GM13977 (cell line): ENCODE measurements at places on chromosomes 5 and 9.
A peak's percentile ranks its signal among the peaks of the same experiment; 100 is the strongest.

- no peak for DNase-seq
Measured at GRCh38 chr5:172015346-172015745, 8.9 kb upstream of the FBXW11 start.

- no peak for DNase-seq
Measured at GRCh38 chr9:109278848-109279247, 42.0 kb downstream of the EPB41L4B start.

- no peak for DNase-seq
Measured at GRCh38 chr5:78268356-78268755, 26.1 kb downstream of the AP3B1 start.

DNA sequence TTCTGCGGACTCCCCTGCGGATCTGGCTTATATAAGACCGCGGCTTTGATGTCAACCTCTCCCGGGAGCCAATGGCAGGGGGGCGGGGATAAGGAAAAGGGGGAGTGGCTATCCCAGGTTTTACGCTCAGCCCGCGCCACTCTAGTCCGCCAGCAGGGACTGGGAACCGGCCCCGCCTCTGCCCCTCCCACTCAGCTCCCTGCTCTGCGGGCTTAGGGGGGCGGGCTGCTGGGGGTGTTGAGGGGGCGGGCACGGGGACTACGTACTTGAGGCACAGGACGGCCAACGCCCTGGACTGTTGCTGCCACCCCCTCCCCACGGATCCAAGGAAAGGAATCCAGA, at the start of gene HAND1:
Gene HAND1 (minus strand): TSS at position 4 of the 342 bp plus-strand sequence. CDS start 219 bp downstream, outside the sequence.
- DNase-seq: no peak

- peak; percentile 74 for DNase-seq
Measured at GRCh38 chr9:35728041-35728971, 3.7 kb downstream of the TLN1 start.

GRCh38 chr9:137095664-137096517, 9.1 kb downstream of the MAN1B1 start:
- DNase-seq: peak; percentile 86

DNA sequence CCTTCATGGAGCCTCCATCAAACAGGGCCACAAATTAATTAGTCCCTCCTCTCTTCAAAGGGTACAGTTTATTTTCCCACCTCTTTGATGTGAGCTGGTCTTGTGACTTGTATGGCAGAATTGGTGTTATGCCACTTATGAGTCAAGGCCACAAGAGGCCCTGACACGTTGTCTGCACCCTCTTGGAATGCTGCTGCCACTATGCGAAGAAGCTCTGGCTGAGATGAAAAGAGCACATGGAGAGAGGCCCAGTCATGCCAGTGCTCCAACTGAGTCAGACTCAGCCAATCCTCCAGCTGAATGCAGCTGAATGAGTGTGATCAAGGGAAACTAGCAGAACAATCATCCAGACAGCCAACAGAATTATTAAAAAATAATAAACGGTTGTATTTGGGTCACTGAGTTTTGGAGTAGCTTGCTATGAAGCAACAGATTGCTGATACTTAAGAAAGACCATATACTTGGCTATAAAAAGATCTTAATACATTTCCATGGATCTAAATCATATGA, 128.3 kb downstream of the MARCHF11 start:
- DNase-seq: no peak

GRCh38 chr5:44321144-44321725, 68.0 kb downstream of the FGF10 start:
- DNase-seq: no peak

DNA sequence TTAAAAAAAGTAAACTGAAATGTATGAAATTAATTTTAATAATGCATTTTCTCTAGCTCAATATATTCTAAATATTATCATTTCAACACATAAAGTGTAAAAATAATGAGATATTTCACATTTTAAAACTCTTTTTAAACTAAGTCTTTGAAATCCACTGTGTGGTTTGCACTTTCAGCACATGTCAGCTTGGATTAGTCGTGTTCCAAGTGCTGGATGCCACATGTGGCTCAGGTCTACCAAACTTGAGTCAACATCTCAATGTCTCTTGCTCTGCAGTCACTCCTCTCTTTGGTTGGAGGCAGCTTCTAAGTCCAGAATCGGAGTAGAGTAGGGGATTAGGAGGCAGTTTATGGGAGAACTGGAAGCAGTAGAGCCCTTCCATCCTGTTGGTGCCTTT, 173.7 kb upstream of the ANKRD55 start:
- DNase-seq: no peak

DNA sequence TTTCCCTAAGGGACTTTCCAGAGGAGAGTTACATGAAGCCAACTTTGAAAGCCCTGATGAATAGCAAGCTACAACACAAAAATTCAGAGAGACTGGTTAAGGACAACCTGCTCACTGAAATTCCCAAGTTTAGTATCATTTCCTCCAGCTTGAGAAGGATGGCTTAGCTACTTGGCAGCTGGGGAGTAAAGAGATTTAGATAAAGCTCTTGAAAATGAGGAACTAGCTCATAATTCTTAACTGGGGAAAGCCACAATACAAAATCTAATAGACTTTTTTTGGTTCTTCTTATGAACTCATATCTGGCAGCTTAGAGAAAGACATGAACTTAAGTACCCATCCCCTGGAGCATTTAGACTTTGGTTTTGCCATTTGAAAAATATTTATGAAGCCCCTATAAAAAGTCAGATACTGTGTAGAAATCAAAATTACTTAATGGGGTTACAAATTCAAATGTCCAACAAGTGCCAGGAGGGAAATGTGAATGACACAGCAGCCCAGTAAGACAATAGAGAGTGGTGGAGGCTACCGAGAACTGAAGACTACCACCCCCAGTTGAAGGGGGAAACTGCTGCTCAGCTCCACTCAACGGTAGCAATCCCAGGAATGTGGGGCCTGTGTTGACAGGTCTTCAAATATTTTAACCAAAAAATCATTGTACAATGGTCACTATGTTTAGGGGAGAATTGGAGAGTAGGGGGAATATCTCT, 79.4 kb upstream of the ADRB2 start:
- DNase-seq: peak; percentile 10

GRCh38 chr9:116149844-116150243, 3.7 kb upstream of the PAPPA start:
- DNase-seq: peak; percentile 48

- no peak for DNase-seq
Measured at GRCh38 chr9:26863074-26863473, 29.5 kb downstream of the CAAP1 start.

GRCh38 chr9:92598382-92598781, 62.6 kb upstream of the ECM2 start:
- DNase-seq: no peak

- DNase-seq: no peak
Measured at GRCh38 chr5:3187771-3188425, 407.7 kb upstream of the IRX1 start.

DNA sequence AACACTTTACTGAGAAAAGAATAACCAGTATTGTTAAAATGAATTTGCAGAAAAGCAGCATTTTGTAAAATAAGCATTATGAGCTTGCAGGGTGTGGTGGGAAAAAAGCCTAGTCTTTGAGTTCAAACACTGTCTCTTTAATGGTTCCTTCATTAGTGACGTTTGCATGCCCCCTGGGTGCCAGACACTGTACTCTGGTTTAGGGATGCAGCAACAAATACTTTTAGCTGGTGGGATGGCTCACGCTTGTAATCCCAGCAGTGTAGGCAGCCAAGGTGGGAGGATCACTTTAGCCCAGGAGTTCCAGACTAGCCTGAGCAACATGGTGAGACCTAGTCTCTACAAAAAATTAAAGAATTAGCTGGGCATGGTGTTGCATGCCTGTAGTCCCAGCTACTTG, 62.3 kb downstream of the MAST4 start:
- DNase-seq: no peak

GRCh38 chr9:96192710-96193109, 109.3 kb downstream of the HSD17B3 start:
- DNase-seq: no peak

- DNase-seq: no peak
Measured at GRCh38 chr5:58925627-58926540, 343.0 kb downstream of the RAB3C start.

GRCh38 chr5:80559244-80559643, 10.8 kb downstream of the ANKRD34B start:
- DNase-seq: no peak

GRCh38 chr9:131872006-131872405, 132.1 kb upstream of the RAPGEF1 start:
- no peak for DNase-seq

DNA sequence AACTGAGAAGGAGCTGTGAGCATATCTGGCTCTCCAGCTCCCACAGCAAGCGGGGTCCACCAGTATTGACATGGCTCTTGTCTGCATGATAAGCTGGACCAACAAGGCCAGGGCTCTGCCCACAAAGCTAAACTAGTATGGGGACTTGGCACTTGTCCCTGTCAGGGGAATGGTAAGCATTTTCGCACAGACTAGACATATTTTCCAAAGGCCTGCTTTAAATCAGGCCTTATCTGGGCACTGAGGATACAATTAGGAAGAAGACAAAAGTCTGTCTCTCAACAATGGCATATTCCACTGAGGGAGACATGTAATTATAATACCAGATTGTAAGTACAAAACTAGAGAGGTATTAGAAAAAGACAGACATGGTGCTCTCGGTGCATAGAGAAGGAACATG, 32.1 kb downstream of the CSF2 start:
- DNase-seq: no peak

DNA sequence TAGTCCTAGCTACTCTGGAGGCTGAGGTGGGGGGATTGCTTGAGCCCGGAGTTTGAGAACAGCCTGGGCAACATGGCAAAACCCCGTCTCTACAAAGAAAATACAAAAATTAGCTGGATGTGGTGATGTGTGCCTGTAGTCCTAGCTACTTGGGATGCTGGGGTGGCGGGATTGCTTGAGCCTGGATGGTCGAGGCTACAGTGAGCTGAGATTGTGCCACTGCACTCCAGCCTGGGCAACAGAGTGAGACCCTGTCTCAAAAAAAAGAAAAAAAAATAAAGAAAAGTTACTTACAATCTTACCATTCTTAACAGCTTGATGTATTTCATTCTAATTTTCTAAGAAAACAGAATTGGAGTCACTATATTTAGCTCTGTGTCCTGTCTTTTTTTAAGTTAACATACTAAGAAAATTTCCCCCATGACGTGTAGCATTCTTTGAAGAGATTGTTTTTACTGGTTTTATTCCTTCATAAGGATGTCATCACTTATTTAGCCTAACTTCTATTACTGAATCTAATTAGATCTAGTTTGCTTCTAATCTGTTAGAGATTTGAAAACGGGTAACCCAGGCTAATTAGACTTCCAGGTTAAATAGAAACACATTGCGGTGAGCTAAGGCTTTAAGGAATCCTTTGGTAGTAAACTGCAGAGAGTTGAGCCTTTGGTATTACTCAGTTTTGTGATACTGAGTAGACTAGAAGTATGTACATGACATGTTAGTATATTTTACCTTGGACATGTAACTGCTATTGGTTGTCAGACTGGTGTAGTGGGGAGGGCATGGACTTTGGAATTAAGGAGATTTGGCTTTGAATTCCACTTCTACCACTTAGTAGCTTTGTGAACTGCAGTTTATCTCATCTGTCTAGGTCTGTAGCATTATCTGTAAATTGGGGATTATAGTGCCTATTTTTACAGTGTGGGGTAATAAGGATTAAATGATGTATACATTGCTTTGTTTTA, 24.0 kb downstream of the HSPA4 start:
- no peak for DNase-seq

GRCh38 chr9:88972401-88972800, 18.9 kb upstream of the S1PR3 start:
- no peak for DNase-seq

- no peak for DNase-seq
Measured at GRCh38 chr5:5572010-5572865, 149.8 kb downstream of the ICE1 start.

DNA sequence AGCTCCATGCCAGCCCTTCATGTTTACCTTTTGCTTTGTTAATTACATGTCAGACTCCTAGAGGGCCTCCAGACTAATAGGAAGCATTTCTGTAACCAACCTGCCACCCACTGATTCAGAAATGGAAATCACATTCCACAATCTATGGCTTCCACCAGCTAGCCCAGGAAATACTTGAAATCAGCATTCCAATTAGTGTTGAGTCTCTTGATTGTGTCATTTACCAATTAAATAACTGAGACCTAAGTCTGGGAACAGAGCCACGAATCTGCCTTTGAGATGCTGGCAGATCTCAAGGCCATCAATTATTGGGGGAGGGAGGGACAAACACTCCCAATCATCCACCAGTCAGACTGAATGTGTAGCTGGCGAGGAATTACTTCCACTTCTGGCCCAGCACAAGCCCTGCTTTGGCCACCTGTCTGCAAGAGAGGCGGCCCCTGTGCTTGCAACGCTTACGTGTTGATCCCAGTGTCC, 27.4 kb upstream of the SAP30L start:
- no peak for DNase-seq
